CD4-positive, alpha-beta memory T cell (primary cell): ENCODE measurements at places on chromosomes 2 and 18. TPM values are rescaled to one million over a fixed set of nuclear protein-coding genes. Genes with fewer than 3 reads are reported as not detected.

ZNF521 gene
- total RNA-seq = not detected

VSNL1 gene
- not detected for total RNA-seq

RGPD4 gene
- total RNA-seq = 0.09 TPM

ADD2 gene
- 1.1 TPM for total RNA-seq

ZNG1B gene
- total RNA-seq = 43.3 TPM

DNA sequence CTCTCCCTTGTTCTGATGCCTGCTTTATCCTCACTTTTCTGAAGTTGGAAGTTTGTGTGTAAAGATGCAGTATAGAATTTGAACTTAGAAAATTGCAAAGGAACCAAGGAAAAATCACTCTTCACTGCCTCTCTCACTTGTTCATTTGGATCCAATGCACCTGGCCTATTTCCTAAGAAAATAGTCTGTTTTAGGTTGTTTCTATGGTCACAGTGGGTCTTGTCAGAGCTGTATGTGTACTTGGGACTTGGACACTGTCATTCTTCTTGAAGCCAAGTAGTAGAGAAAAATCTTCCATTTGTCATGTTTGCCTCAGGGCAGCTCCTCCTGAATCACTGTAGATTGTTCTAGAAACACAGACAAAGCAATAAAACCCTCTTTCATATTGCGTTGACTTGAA, 80.3 kb upstream of the SESTD1 start:
- H3K4me1 ChIP-seq = no peaks in the 10 kb centered on the region
- DNase-seq = no peak
- H3K27ac ChIP-seq = no peak overlapping the region

GRCh38 chr2:61396005-61396404, 74.9 kb downstream of the USP34 start:
- H3K36me3 ChIP-seq = no peaks in the 10 kb centered on the region
- H3K4me1 ChIP-seq = no peaks in the 10 kb centered on the region
- DNase-seq = no peak
- no peak overlapping the region for H3K4me3 ChIP-seq

IL1RL1 gene
- 0.33 TPM for total RNA-seq

CMPK2 gene
- total RNA-seq = 3.5 TPM

UGT1A3 gene
- not detected for total RNA-seq

NYAP2 gene
- not detected for total RNA-seq

DNA sequence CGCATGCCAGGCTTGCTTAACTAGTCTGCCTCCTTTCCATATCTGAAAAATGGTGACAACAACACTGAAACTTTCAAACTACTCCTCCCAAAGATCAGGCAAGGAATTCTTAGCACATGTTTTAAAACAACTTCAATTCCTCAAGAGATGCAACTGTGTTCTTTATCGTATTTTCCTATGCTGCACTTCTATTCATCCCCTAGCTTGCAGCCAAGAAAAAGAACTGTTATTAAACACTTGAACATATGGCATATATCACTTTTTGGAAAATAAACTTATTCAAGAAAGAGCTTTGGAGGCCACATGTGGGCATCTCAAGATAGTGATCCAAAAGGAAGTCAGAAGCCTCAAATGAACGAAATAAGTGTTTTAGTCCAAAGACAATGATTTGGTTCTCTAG, 75.6 kb upstream of the STAM2 start:
- no peak overlapping the region for H3K4me3 ChIP-seq
- H3K27ac ChIP-seq = no peak overlapping the region
- no peaks in the 10 kb centered on the region for H3K27me3 ChIP-seq
- DNase-seq = no peak
- no peaks in the 10 kb centered on the region for H3K4me1 ChIP-seq

UNC80 gene
- not detected for total RNA-seq

- no peaks in the 10 kb centered on the region for H3K27me3 ChIP-seq
- no peak overlapping the region for H3K4me3 ChIP-seq
- no peaks in the 10 kb centered on the region for H3K36me3 ChIP-seq
- peaks cover 15% of the 10 kb centered on the region for H3K4me1 ChIP-seq
- peak overlapping the region; percentile 37 for H3K27ac ChIP-seq
These were observed 153.3 kb downstream of the PHLPP1 start for GRCh38 chr18:62868645-62869044.

ALPP gene
- total RNA-seq = not detected

DNA sequence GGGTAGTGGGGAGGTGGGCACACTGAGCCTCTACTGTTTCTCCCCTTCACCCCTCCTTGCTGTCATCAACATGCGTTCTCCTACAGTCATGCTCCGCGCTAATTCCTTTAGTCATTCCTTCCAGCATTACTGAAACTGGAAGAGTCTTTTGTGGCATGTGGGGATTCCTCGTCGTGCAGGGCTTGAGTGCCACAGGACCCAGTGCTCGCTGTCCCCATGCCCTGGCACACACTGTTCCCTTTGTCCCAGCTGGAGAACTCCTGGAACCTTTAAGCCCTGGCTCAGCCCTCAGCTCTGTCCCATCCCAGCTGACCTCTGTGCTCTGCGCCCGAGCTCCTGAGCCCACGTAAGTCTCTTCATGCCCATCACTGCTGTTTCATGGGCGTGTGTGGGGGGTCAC, 42.1 kb downstream of the ODC1 start:
- peaks cover 3% of the 10 kb centered on the region for H3K36me3 ChIP-seq
- H3K4me3 ChIP-seq = no peak overlapping the region
- peaks cover 55% of the 10 kb centered on the region for H3K4me1 ChIP-seq
- no peak overlapping the region for H3K27ac ChIP-seq
- no peaks in the 10 kb centered on the region for H3K27me3 ChIP-seq
- DNase-seq = no peak

AMMECR1L gene
- 18.7 TPM for total RNA-seq

DNA sequence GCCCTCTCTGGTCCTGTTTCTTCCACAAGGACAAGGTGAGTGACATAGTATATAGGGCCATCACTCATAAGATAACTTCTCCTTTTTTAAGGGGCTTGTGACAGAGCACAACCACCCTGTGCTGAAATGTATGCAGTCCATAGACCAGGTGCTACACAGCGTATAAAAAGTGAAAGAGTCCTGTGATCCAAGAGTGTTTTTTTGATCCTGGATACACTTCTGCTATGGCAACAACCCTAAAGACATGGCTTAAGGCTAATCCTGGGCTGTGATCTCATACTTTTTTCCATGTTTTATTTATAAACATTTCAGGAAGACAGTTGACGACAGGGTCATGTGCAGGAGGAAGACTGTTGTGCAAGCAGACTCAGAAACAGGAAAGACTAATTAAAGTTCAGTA, 400.5 kb upstream of the TCF4 start:
- no peaks in the 10 kb centered on the region for H3K36me3 ChIP-seq
- H3K4me1 ChIP-seq = no peaks in the 10 kb centered on the region
- no peak overlapping the region for H3K27ac ChIP-seq
- no peaks in the 10 kb centered on the region for H3K27me3 ChIP-seq
- DNase-seq = no peak
- no peak overlapping the region for H3K4me3 ChIP-seq

GRCh38 chr2:218812861-218813260, 18.7 kb downstream of the PRKAG3 start:
- no peaks in the 10 kb centered on the region for H3K36me3 ChIP-seq
- DNase-seq = no peak
- H3K27me3 ChIP-seq = peaks cover 7% of the 10 kb centered on the region
- H3K27ac ChIP-seq = no peak overlapping the region
- no peak overlapping the region for H3K4me3 ChIP-seq

DNA sequence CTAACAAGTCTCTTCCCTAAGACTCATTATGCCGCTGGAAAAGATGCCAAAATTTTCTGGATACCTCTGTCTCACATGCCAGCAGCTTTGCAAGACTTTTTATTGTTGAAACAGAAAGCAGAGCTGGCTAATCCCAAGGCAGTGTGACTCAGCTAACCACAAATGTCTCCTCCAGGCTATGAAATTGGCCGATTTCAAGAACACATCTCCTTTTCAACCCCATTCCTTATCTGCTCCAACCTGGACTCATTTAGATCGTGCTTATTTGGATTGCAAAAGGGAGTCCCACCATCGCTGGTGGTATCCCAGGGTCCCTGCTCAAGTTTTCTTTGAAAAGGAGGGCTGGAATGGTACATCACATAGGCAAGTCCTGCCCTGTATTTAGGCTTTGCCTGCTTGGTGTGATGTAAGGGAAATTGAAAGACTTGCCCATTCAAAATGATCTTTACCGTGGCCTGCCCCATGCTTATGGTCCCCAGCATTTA, 26.3 kb downstream of the DHRS9 start:
- H3K4me3 ChIP-seq = no peak overlapping the region
- no peak overlapping the region for H3K27ac ChIP-seq
- no peaks in the 10 kb centered on the region for H3K36me3 ChIP-seq

XDH gene
- not detected for total RNA-seq

DNA sequence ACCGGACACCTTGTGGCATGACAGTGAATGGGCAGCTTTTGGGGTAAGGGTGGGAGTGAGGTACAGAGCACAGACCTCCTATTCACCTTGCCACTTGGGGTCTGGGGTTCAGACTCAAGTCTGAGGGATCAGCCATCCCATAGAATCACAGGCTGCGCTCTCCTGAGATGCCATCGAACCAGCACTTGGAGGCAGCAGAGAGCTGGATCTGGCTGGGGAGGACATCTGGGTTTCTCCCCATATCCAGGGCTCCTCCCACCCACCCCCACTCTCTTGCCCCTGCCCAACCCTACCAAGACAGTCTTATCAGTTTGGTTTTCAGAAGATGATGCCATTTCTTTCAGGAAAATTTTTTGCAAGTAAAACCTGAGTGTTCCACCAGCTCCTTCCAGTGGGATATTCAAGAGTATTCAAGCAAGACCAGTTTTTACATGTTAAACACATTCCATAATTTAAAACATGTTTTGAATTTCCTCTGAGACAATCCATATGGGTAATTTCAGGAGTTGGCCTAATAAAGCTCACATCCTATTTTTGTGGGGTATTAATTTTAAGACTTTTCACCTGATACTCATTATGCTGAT, 29.2 kb upstream of the TEX44 start:
- no peak overlapping the region for H3K4me3 ChIP-seq
- no peak for DNase-seq
- no peaks in the 10 kb centered on the region for H3K4me1 ChIP-seq
- no peaks in the 10 kb centered on the region for H3K27me3 ChIP-seq
- H3K27ac ChIP-seq = no peak overlapping the region

ACMSD gene
- not detected for total RNA-seq

- H3K36me3 ChIP-seq = peaks cover 8% of the 10 kb centered on the region
- DNase-seq = no peak
- no peaks in the 10 kb centered on the region for H3K4me1 ChIP-seq
These were observed 87.3 kb downstream of the ACTR3 start for GRCh38 chr2:113977060-113977659.

NDUFS1 gene
- total RNA-seq = 57.6 TPM

DNA sequence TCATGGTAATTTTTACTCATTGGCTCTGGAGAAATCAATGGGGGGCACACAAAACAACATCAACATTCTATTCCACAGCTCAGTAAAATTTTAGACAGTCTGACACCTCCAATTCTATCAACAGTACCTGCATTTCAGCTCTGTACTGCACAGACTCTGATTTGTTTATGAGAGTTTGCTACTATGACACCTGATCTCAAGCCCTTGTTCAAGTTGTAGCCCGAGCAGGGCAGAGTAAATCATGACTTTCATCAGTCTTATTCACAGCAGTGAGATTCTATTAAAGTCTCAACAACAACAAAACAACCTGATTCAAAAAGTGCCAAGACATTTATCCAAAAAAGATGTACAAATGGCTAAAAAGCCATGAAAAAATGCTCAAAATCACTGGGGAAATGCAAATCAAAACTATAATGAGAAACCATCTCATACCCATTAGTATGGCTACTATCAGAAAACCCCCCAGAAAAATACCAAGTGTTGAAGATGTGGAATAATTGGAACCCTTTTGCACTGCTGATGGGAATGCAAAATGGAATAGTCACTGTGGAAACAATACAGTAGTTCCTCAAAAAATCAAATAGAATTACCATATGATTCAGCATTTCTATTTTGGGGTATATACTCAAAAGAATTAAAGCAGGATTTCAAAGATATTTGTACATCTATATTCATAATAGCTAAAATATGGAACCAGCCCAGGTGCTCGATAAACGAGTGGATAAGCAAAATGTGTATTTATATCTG, 71.7 kb upstream of the RBMS1 start:
- no peaks in the 10 kb centered on the region for H3K4me1 ChIP-seq
- no peak overlapping the region for H3K4me3 ChIP-seq
- no peak for DNase-seq

GRCh38 chr2:205692104-205692503, 9.8 kb downstream of the NRP2 start:
- DNase-seq = no peak
- no peak overlapping the region for H3K4me3 ChIP-seq
- no peak overlapping the region for H3K27ac ChIP-seq
- H3K36me3 ChIP-seq = no peaks in the 10 kb centered on the region

- H3K27ac ChIP-seq = no peak overlapping the region
- no peaks in the 10 kb centered on the region for H3K36me3 ChIP-seq
- DNase-seq = peak; percentile 9
- no peaks in the 10 kb centered on the region for H3K4me1 ChIP-seq
These were observed 58.6 kb downstream of the KCNG2 start for GRCh38 chr18:79856119-79857007.

DNA sequence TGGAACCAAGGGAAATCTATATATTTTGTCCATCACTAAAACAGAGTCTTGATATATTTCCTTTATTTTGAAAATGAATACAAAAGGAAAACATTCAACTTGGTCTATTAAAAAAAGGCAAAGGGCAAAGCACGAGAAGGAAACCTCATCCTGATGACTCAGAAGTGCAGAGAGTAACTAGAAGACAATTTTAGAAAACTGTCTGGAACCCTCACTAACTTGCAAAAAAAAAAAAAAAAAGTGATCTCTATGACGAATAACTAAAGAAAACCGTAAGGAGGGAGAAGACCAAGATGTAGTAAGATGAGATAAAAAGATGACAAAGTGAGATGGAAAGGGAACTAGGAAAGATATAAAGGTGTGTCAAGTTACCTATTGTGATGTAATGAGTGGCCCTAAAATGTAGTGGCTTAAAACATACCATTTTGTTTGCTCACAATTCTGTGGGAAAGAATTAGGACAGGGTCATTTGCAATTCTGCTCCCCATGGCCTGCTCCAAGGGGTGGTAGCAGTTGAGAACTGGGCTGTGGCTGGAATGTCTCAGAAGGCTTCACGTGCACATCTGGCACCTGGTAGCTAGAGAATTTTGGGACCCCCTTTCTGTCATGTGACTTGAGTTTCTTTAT, 303.0 kb downstream of the DYSF start:
- no peaks in the 10 kb centered on the region for H3K4me1 ChIP-seq
- no peaks in the 10 kb centered on the region for H3K36me3 ChIP-seq
- no peak overlapping the region for H3K27ac ChIP-seq
- DNase-seq = no peak

- H3K27ac ChIP-seq = no peak overlapping the region
- no peaks in the 10 kb centered on the region for H3K4me1 ChIP-seq
- H3K27me3 ChIP-seq = no peaks in the 10 kb centered on the region
These were observed 17.6 kb downstream of the CTNNA2 start for GRCh38 chr2:79530443-79530842.

GRCh38 chr18:7856733-7857132, 289.6 kb downstream of the PTPRM start:
- no peaks in the 10 kb centered on the region for H3K36me3 ChIP-seq
- no peaks in the 10 kb centered on the region for H3K27me3 ChIP-seq
- H3K4me3 ChIP-seq = no peak overlapping the region
- no peak overlapping the region for H3K27ac ChIP-seq
- no peak for DNase-seq
